ENCODE measurements at places on chromosomes 13 and 19.

DNA sequence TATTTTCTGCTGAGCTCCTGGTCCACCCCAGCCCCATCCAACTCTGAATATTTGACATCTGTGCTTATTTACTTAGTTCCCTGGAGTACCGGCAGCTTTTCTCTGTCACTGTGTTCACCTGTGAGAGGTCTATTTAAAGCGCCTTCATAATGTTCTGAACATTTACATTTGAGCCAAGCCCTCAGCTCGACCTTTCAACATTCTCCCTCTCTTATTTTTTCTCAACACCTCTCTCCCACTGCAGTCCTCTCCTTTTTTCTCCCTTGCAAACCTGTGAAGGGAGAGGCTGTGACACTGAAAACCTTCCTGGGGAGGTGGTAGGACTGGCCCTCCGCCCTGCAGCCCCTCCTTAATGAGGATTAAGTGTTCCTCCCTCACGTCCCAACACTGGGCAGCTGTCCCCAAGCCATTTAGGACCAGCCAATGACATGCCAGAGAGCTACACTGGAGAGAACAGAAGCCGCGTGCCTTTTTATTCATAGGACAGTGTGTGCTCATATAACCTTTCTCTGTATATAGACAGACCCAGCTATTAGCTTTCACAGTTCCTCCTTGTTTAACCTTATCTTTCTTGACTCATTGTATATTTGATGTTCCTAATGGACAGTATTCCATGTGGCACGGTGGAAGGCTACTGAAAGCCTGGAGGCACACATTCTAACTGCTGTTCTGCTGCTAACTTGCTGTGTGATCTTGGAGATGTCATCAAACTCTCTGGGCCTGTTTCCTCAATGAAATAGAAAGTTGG is 134.8 kb downstream of the NUFIP1 start:
- no peak for DNase-seq

- peak; percentile 66 for DNase-seq
Observed at GRCh38 chr19:46288896-46289588, 7.8 kb upstream of the HIF3A start.

GRCh38 chr19:32677657-32678056 is 2.0 kb downstream of the RGS9BP start:
- no peak for DNase-seq

DNA sequence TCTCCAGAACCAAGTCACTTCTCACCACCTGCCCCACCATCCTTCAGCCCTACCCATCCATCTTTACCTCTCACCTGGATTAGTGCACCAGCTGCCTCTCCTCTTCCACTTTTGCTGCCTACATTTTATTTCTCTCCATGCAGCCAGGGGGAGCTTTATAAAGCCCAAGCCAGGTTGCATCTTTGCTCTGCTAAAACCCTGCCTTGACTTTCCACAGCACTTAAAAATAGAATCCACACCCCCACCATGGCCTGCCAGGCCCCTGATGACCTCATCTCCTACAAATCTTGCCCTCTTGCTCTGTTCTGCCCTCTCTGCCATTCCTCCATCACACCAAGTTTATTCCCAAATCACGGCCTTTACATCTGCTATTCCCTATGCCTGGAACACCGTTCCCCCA is 1.8 kb downstream of the HOOK2 start:
- no peak for DNase-seq

DNA sequence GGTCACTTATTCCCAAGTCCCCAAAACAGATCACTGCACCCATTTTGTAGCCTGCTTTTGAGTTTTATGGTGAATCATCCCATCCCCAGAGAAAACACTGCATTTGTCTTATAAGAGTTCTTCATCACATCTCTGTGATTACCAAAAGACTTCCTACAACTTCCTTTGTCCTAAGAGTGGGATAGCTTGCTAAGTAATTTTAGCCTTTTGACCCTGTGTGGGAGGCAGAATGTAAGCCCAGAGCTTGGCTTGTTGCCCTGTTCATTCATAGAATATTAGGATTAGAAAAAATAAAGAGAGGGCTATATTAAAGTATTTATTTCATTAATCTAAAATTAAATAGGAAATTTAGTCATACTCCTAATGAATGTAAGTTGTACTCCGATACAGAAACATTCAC is 213.3 kb downstream of the MZT1 start:
- DNase-seq, result no peak

DNA sequence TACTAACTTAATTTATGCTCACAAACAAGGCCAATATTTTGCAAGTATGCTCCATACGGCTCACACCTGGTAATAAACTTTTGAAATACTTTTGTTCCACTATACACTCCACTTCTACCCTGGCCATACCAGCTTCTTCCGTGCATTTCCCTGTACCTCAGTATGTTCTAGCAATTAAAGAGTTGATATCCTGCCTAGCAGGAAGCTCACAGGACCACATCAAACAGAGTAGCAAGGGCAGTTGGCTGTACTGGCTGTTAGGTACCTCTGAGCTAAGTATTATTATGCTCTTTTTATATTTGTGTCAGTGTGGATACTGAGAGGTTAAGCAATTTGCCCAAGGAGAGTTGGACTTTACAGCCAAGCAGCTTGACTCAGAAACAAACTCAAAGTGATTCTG is 257.7 kb downstream of the SLITRK6 start:
- no peak for DNase-seq

- no peak for DNase-seq
Observed at GRCh38 chr19:6528544-6529121, 2.2 kb upstream of the TNFSF9 start.

DNA sequence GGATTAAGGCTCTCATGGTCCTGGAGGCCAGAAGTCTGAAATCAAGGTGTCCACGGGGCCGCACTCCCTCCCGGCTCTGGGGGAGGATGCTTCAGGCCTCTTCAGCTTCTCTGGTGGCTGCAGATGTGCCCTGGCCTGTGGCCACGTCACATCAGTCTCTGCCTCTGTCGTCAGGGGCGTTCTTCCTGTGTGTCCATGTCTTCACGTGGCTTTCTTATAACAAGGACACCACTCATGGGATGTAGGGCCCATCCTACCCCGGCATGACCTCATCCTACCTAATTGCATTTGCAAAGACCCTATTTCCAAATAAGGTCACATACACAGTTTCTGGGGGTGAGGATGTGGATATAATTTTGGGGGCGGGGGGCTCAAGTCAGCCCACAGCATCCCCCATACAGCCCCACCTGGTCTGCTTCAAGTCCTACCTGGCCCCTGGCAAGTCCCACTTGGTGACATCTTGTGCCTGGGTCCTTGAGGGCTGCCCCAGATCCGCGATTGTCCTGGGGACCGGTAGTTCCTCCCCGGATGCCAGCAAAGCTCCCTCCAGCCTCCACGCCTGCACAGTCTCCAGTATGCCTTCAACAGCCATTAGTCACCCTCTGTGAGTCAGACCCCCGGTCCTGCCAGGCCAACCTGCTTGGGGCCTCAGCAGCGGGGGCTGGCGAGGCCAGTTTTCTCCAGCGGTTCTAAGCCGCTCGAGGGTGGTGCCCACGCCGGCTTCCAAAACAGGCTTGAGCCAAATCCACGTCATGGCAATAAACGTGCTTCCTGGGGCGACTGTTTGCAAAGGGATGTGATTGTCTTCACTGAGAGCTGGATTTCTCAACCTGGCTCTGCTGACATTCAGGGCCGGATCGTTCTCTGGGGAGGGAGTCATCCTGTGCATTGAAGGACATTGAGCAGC is 32.2 kb downstream of the MYO9B start:
- peak; percentile 95 for DNase-seq

DNA sequence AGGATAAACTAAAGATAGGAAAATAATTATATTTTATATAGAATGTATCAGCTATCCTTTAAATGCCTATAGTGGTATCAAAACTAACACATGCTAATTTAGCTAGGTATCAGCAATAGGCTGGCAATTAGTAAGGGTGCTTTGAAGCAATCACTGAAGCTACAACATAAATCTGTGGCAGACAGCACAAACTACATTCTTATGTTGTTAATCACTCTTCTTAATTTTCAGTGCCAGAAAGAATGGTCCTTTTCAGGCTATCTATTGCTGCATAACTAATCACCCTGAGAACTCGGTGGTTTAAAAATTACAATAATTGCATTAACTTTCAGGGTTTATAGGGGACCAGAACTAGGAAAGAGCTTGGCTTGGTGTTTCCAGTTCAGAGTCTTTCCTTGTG is 963.1 kb downstream of the EFNB2 start:
- no peak for DNase-seq

DNA sequence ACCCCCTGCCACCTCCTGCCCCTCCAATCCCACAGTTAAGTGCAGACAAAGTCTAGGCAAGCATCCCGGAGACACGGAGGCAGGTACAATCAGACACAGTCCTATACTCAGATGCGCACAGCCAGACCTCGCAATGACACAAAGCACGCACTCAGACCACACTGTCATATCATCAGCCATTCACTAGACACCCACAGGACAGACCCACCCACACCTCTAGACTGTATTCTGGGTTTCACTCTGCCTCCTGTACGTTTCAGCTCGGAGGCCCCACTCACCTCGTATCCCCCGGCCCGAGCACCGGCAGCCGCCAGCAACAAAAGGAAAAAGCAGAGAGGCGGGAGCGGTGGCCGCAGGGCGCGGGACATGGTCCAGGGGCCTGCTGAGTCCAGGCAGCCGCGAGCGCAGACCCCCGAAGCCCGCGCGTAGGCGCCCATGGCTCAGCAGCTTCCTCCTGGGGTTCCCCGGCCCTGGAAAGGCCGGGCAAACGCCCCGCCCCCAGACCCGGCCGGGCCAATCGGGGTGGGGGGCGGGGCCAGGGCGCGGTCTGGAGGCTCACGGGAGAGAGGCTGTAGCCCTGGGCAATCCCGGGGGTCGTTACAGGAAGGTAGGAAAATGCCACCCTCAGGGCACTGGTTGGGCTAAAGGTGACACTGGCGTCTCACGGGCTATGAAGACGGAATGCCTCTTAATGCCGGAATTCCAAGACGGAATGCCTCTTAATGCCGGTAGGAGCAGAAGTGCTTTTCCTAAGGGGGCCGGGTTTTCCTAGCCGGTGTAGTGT is at the start of the genes MAN2B1 and WDR83:
Gene MAN2B1, minus strand, starts transcription at position 478 of the 784 bp plus-strand sequence. Its CDS starts 41 bp downstream, at position 437.
Gene WDR83, plus strand, starts transcription at position 543 of the 784 bp plus-strand sequence. CDS start 2,984 bp downstream, outside the sequence.
- DNase-seq, result no peak

- DNase-seq, result peak; percentile 11
Observed at GRCh38 chr19:37594982-37595382, 306 bp downstream of the ZNF540 start.

DNA sequence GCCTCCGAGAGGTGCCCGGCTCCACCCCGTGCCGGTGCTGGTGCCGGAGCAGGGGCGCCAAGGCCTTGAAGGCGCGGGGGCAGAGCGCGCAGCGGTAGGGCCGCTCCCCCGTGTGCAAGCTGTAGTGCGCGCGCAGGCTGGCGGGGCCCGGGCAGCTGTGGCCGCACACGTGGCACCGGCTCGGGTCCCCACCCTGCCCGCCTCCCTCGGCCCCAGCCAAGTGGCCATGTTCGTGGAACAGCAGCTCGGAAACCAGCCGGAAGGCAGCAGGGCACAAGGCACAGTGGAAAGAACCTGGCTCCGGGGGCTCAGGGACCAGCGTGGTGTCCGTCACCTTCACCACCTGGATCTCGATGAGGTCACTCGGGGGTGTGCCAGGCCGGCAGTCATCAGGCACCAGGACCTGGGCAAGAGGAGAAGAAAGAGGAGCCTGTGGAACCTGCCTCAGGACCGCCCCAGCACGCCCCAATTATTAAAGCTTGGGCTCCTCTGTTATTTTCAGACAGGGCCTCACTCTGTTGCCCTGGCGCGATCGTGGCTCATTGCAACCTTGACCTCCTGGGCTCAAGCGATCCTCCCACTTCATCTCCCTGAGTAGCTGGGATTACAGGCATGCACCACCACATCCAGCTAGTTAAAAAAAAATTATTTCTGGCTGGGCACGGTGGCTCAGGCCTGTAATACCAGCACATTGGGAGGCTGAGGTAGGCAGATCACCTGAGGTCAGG is 2.0 kb downstream of the ZNF784 start:
- no peak for DNase-seq

DNA sequence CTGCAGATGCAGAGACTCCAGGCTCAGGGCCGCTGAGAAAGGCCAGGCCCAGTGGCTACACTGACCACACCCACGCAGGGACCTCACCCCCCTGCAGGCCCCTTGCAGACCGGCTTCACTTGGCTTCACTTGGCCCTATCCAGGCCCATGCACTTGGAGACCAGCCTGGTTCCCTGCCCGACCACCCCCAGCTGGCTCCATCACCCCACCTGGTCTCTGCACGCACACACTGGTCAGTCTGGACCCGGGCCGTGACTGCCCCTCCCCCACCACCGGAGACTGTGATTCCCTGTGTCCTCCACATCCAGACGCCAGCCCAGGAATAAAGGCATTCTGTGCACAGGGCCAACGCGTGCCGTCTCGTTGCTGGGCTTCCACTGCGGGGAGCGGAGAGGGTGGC is 4.9 kb upstream of the EBI3 start:
- no peak for DNase-seq

GRCh38 chr19:40808021-40808325 is 9.0 kb downstream of the EGLN2 start:
- DNase-seq, result no peak

DNA sequence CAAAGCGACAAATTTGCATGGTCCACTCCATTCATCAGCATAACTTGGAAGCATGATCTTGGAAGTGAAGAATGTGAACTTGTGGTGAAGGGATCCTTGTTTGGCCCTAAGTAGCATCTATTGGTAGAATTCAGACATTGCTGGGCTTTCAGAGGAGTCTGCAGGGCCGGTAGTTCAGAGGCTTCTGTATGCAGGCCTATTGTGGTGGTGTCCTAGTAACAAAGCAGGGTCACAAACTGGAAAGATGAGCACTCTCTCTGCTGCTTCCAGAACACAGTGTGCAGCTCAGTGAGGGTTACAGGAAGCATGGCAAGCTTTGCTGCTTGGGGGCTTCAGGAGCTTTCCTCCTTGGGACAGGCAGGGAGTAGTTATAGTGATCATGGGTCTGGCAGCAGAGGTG is 206.0 kb downstream of the TDRD3 start:
- no peak for DNase-seq

- no peak for DNase-seq
Observed at GRCh38 chr13:50015258-50015657, at the start of gene KCNRG. TSS of gene KCNRG (plus strand) at chr13:50015444. CDS start at chr13:50015494, 50 bp downstream.

GRCh38 chr13:88622362-88622973 is 951.3 kb downstream of the SLITRK5 start:
- DNase-seq, result no peak

DNA sequence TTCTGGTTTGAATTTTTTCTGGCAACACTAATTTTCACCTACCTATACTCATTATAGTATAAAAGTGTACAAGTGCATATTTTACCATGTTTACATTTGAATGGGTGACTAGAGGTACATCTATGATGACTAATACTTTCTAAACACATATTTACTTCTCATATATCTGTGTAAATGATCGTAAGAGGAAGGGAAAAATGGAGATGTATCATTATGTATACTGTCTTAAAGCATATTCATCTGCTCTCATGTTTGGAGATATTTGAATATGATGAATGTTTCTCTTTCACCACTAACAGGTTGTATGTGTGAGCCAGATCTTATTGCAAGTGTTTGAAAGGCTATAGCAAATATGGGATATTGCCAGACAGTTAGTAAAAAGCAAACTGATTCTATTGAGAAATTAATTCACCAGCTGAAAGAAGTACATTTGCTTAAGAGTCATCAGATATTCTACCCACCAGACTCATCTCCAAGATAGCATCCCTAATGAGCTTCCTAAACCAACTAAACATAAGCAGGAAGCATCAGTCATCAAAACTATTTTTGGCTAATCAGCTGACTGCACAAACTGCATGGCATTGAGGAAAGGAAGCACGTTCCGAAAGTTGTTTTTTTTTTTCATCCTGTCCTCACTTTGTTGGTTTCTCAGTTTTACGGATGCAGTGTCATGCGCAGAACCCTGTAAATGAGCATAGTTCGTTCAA is 738.2 kb downstream of the GPC5 start:
- DNase-seq, result no peak

Measured in AG09309 (cell line).